ENCODE measurements at places on chromosomes 11 and 22.

- no peak for DNase-seq
Measured at GRCh38 chr11:112519751-112520150, 259.1 kb upstream of the PLET1 start.

DNA sequence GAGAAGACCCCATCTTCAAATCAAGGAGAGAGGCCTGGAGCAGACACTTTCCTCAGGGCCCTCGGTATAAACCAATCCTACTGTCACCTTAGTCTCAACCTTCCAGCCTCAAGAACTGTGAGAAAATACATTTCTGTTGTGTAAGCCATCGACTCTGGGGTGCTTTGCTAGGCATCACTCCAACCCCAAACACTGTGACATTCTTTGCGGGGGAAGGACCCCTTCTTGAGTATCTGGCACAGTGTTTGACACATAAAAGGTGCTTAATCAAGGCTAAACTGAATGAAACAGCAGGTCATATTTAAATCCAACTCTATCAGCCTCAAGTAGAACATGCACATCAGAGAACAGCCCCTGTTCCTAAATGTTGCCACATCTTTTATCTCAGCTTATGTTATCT, 558.1 kb downstream of the INSC start:
- no peak for DNase-seq

DNA sequence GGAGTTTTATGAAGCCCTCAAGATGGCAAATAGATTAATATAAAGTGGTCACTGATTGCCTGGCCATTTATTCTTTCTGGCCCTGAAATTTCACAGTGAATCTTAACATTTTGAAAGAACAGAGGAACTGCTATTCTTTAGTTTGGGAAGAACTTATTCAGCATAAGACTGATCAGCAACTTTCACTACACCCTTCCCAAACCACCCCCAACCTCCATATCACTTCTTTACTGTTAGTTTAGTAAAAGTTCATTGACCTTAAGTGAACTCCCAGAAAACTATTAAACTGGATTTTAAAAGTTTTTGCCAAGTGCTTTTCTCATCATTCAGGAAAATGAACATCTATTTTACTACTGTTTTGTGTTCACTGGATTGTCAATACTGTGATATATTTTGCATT, 77.4 kb downstream of the NARS2 start:
- DNase-seq: no peak

- DNase-seq: no peak
Measured at GRCh38 chr11:115871161-115871760, 367.0 kb upstream of the CADM1 start.

- no peak for DNase-seq
Measured at GRCh38 chr11:100731471-100731870, 44.4 kb downstream of the ARHGAP42 start.
